Dorsolateral prefrontal cortex (tissue), 122 donors: ENCODE measurements at places on chromosomes 7 and 10. TPM values are rescaled to one million over a fixed set of nuclear protein-coding genes. Genes with fewer than 3 reads are reported as not detected.

GRCh38 chr7:129646369-129647021 is 35.0 kb downstream of the NRF1 start:
- DNase-seq: no peak

DNA sequence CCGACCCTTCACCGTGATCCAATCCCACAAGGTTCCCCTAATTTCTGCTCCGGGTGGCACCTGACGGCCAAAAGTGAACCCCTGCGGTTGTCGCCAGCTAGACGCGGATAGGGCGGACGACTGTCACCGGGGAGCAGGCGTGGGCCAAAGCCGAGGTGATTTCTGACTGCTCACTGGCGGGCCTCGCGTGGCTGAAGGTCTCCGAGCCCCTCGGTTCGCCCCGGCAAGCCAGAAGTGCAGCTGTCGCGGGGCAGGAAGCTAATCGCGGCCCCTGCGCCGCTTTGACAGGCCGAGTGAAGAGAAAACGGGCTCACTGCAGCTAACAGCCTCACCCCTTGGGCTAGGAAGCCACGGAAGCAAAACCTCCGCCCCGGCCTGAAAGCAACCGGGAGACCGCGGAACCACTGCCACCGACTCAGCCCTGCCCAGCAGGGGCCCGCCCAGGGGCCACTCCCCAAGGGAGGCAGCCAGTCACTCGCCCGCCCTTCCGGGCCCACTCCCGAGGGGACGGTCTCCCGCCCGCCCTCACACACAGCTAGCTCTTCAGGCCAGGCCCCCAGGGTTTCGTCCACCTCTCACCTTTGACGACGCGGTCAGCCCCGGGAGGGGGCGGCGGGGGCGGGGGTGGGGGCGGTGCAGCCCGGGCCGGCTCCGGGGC is 469 bp downstream of the PPP3CB start:
- DNase-seq: peak; percentile 56

- DNase-seq: no peak
Measured at GRCh38 chr7:146028251-146028750, 88.3 kb upstream of the CNTNAP2 start.

GRCh38 chr10:4847561-4848355 is 21.8 kb downstream of the AKR1E2 start:
- no peak for DNase-seq

DNA sequence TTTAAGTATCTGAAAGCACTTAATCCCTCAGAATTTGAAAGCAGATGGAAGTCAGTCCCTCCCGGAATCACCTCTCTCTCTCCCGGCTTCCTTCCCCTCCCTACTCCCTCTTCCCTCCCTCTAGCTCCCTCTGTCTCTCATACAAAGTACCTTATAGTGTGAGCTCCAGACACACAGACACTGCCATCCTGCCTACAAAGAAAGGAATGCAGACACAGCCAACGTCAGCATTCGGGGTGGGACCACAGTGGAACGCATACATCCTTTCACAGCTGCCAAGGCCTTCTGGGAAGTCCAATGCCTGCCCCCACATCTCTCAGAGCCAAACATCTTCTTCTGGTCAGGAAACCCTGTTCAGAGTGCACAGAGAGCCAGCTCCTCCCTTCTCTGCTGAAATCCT is 9.3 kb downstream of the NOD1 start:
- peak; percentile 54 for DNase-seq

DNA sequence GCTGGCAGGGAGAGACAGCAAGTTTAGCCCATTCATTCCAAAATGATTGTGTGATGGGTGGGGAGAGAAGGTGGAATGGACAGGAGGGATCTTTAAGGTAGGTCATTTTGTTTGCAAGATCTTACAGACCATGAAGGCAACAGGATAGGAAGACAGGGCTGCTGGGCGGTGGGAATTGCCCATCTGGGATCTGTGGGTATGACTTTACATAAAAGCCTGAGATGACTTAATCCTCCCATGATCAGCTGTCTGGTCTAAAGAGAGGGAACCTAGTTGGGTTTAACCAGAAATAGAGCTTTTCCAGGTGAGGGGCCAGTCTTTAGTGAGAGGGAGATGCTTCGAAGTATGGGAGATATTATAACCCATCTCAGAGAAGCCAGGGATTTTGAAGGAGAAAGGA is 153.7 kb downstream of the KLF6 start:
- DNase-seq: no peak

The CYP3A4 gene
- not detected for total RNA-seq
